NCI-H187 (cell line): ENCODE measurements at places on chromosomes 13 and 19.

DNA sequence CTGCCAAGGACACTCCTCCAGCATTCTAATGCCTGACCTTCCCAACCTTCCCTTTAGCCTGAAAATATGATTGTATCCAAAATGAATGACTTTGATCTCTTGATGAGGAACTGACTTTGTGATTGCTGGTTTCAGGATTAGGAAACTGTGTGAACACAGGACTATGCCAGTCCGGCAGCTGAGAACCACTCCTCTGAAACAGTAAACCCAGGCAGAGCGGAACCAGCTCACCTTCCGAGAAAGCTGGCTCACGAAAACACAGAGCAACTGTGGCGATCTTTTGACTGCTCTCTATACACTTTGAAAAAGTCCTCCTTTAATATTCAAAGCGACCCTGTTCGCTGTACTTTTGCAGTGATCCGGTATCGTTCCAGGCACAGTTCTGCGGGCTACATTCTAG is 258.8 kb upstream of the IRS2 start:
- DNase-seq, result peak; percentile 79

DNA sequence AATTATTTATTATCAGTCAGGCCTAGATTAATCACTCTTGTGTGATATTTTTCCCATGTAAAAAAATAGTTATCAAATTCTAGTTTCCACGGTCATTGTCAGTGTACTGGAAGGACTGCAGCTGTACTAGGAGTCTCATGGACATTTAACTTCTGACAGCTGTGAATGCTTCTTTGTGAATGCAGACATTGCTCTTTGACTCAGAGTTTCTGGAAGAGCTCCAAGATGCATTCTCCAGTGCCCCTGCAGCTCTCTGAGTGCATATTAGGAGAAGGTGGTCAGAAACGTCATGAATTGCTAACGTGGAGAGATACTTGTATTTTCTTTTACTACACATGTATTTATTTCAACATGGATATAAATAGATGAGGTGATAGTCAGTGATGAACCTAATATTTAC is 9.7 kb upstream of the SLITRK5 start:
- no peak for DNase-seq

- DNase-seq, result no peak
These were observed 59.4 kb upstream of the FARP1 start for GRCh38 chr13:98083507-98083906.

- DNase-seq, result no peak
These were observed 23.8 kb downstream of the TEX101 start for GRCh38 chr19:43438291-43439031.

- DNase-seq, result no peak
These were observed 10.4 kb downstream of the ZNF146 start for GRCh38 chr19:36225219-36225892.

DNA sequence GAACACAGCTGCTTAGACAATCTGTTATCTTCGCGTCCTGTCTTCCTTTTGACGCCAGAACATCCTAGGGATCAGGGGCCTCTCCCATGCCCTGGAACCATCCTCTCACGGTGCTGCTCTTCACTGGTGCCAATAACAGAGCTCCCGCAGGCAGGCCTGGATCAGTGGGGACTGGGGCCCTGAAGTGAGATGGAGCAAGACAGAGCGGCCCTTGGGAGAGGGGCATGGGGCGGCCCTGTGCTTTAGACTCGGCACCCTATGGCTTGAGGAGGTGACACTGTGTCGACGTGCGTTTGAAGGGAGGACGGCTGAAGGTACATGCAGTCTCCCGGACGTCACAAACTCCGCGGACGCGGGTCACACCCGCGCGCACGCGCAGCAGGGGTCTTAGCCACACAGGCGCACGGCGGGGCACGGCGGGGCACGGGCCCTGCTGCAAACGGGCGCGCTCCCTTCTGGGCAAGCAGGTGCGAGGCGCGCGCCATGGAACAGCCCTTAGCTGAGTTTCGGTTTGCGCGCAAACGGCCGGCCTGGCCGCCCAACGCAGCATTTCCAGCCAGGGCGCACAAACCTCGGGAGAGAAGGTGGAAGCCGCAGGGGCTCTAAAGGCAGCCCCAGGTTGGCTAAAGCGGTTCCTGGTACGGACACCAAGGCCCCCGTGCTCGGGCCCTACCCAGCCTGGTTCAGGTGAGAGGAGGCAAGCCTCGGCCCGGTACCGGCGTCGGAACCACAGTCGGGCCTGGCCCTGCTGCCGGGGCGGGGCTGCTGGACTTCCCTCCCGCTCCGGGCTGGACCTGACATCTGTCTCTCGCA is 16.5 kb upstream of the RNF17 start:
- DNase-seq, result no peak

DNA sequence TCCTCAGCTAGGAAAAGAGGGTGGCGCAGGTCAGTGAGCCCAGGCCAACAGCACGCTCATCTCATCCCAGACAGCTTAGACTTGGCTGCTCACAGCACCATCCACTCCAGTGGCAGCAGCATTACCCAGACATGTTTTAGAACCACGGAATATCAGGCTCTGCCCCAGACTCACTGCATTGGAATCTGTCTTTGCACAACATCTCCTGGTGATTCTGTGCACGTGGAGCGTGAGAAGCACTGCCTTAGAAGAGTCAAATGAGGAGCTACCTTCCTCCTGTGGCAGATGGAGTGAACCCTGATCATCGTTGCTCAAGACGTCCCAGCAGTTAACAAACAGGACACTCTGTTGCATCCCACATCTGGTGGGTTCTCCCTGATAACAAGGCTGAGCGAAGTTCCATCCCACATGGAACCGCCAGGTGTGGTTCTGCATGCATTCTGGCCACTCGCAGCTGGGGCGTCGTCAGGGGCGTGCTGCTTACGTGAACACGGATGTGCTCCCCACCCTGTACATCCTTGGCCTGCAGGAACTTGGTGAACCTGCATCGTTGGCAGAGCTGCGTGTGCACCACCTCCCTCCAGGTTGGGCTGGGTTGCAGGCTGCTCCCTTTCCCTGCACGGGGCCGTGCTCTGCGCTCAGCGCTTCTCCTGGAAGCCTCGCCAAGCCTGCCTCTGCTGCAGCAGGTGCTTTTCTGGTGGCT is 25.2 kb upstream of the ATP11A start:
- DNase-seq, result no peak

- no peak for DNase-seq
These were observed 89.4 kb downstream of the ANKRD10 start for GRCh38 chr13:110825516-110825915.

- DNase-seq, result no peak
These were observed 521.5 kb downstream of the SLITRK6 start for GRCh38 chr13:85277748-85278147.

DNA sequence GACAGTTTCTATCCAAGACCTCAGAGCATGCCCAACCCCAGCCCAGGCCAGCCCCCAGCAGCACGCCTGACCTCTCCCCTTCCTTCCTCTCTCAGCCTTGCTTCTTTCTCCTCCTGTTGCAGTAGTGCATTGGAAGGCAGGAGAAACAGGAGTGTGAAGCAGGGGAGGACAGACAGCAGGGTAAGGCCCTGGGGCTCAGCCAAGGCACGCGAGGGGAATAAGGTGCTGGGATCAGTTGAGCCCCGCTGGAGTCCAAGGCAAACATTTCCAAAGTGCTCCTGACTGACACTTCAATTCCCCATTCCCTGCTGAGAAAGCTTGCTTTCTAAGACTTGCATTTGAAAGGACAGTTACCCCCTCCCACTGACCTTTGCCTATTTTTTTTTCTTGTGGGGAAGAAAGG is 73.1 kb upstream of the OLFM4 start:
- no peak for DNase-seq

GRCh38 chr19:33906578-33907335 is 110.1 kb downstream of the KCTD15 start:
- DNase-seq, result no peak

DNA sequence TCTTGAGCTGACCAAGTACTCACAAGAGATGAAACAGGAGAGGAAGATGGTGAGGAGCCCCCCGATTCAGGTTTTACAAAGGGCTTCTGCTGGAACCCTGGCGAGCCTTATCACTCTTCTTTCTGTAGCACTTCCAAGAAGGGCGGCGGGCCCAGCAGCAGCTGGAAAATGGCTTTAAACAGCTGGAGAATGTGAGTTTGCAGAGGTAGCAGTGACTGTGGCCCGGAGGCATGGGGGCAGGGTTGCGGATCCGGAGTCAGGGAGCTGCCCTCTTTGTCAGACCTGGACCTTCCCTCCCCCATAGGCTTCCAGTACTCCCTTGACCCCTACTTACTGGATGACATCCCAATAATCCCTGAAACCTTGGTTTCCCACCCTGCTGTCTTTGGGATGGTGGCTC is 3.6 kb downstream of the TRIP10 start:
- DNase-seq, result no peak

GRCh38 chr13:51805313-51805712 is 1.4 kb upstream of the DHRS12 start:
- no peak for DNase-seq

DNA sequence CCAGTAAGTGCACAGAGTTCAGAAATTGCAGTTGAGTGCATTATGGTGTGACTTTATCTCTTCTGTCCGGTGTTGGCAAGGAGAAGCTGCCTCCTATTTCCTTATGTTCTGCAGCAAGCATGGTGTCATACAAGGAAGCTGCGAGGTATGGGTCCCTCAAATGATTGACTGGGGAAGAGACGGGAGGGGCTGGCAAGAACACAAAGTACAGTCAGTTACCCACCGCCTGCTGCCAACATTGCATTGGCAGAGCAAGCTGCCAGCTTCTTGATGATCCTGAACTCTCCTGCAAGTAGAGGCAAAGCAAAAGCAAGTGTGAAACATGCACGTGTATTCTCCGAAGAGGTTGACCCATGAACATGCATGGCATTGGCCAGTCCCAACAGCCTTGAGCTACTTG is 1013.6 kb downstream of the UQCRFS1 start:
- DNase-seq, result no peak

DNA sequence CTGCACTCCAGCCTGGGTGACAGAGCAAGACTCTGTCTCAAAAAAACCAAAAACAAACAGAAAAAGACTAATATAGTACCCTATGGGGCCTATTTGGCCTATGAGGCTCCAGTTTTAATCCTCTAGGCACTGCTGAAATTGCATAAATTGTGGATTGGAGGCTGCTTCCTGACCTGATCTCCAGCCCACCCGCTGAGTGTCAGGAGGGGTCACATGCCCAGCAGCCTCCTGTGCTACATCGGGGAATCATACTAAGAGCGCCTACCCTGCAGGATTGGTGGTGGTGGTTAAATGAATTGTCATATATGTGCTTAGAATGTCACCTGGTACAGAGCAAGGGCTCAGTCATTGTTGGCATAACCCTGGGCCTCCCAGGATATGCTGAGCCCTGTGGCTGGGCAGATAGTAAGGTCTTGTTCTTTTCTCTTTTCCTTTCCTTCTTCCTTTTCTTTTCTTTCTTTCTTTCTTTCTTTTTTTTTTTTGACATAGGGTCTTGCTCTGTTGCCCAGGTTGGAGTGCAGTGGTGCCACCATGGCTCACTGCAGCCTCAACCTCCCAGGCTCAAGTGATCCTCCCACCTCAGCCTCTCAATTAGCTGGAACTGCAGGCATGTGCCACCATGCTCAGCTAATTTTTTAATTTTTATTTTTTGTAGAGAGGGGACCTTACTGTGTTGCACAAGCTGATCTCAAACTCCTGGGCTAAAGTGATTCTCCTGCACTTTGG is 31.3 kb downstream of the LTBP4 start:
- DNase-seq, result no peak

- no peak for DNase-seq
These were observed 39.1 kb downstream of the LYL1 start for GRCh38 chr19:13063461-13064091.

- DNase-seq, result no peak
These were observed 419.8 kb downstream of the SLITRK6 start for GRCh38 chr13:85379433-85379832.

GRCh38 chr13:46314587-46314986 is 72.5 kb downstream of the RUBCNL start:
- DNase-seq, result no peak

DNA sequence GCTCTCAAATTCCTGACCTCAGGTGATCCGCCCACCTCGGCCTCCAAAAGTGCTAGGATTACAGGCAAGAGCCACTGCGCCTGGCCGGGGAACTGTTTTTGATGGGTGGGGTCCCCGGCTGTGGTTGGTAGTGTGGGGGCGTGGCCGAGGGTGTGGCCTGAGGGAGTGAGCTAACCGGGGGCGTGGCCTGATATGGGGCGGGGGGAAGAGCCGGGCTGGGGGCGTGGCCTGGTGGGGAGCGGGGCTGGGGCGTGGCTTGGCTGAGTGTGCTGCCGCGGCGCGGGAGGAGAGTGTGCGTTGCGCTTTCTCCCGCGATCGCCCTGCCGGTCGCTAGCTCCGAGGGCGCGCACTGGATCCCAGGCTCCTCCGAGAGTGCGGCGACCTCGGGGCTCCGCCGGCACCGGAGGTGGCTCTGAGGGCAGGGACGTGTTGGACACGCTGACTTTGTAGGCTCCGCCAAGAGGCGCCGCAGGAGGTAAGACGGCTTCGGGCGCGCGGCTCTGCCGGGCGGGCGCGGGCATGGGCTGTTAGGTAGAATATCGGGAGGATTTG is at the start of gene SPATA13:
SPATA13 (plus strand) TSS at position 263 of the 552 bp plus-strand sequence. CDS start 62,210 bp downstream, outside the sequence.
- peak; percentile 68 for DNase-seq

DNA sequence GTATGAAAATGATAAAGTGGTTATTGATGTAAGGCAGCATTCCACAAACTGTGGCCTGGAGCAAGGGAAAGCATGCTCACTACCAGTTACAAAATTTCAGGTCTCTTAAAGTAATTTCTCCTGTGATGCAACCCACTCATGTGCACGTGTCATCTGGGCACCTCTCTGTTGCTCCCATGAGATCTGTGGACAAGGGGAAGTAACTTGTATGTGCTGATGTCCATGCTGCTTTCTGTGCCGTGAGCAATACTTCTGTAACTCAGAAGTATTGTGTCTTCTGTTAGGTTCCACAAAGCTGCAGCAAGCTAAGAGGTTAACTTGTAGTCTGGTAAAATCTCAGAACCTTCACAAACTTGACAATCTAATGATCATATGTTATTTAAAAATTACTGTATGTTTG is 930.0 kb upstream of the SLITRK6 start:
- DNase-seq, result no peak

DNA sequence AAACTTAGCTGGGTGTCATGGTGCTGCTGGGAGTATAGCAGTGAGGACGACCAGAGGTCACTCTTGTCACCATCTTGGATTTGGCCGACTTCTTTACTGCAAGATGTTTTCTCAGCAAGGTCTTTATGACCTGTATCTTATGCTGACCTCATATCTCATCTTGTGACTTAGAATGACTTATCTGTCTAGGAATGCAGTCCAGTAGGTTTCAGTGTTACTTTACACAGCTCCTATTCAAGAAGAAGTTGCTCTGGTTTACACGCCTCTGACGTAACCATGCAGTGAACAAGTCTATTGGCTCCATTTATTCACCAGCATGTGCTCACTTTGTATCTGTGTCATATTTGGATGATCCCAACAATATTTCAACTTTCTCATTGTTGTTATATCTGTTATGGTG is 26.7 kb downstream of the ZNF850 start:
- no peak for DNase-seq

GRCh38 chr13:110218581-110219201 is 88.3 kb downstream of the COL4A1 start:
- no peak for DNase-seq
